Bronchial epithelial cell (primary cell): ENCODE measurements at places on chromosomes 7 and 10. TPM values are rescaled to one million over a fixed set of nuclear protein-coding genes. Genes with fewer than 3 reads are reported as not detected.

GRCh38 chr7:85612514-85612913 is 425.7 kb upstream of the SEMA3D start:
- no peak for DNase-seq

The DDX56 gene
- 56.2 and 65.0 TPM in 2 replicates for total RNA-seq

The PNLIPRP2 gene
- total RNA-seq: not detected in 2 replicates

- DNase-seq: no peak
Measured at GRCh38 chr10:93749218-93749799, 8.4 kb upstream of the LGI1 start.

DNA sequence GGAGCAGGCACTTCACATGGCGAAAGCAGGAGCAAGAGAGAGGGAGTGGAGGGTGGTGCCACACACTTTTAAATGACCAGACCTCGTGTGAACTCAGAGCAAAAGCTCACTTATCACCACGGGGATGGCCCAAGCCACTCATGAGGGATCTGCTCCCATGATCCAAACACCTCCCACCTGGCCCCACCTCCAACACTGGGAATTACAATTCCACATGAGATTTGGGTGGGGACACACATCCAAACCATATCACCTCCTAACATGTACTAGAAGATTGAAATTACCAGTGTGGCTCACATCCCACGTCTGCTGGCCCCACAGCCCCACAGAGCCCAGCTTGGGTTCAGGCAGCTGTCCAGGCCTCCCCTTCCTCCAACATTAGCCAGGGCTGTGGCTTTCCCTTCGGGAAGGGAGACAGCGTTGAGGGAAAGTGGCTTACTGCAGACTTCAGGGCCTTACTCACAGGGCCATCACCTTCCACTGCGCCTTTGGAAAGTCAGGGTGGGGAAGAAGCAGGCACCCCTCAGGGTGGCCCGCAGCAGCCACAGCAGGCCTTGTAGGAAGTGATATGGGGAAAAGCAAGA is 7.7 kb downstream of the DEPP1 start:
- DNase-seq: no peak

The MTG1 gene
- 20.5 and 32.6 TPM in 2 replicates for total RNA-seq
